Naive B cell (primary cell): ENCODE measurements at places on chromosomes 2 and 18.

DNA sequence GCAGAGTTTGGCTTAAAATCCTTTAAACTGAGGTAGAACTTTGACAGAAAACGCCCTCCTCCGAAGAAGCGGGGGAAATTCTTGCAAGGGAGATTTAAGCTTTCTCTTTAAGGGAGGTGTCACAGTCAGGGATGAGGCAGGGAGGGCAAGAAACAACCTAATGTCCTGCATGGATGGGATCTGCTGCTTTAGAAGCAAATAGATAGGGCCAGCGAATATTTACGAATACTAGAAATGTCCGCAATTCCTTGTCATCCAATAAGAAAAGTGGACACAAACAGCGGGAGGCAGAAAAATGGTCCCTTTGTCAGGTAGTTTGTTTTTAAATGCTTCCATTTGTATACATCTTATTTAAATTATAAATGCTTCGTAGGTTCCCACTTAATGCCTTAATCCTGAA, 12.0 kb downstream of the MEIS1 start:
- no peak for DNase-seq

DNA sequence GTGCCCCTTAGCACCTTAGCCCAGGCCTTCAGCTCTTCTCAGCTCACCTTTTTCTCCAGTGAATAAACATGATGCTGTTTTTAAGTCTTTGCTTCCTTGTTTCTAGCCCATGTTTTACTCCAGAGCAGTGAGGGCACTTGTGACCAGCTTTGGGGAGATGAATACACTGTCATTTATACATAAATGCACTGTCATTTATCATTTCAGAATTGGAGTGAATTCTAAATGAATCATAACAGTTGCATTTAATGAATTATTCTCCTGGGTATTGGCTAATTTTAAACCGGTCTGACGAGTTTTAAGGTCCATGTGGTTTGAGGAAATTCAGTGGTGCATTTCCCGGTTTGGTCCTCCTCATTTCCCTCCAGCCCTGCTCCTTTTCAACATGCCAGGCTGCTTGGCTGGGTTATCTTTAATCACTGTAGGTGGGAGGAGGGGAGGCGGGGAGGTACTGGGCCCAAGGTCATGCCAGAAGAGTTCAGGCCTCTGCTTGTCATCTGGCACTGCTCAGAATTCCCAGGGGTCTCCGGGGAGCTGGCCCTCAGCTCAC, 23.9 kb downstream of the PRKCE start:
- no peak for DNase-seq

GRCh38 chr2:158979772-158980171, 11.3 kb downstream of the TANC1 start:
- DNase-seq: no peak

DNA sequence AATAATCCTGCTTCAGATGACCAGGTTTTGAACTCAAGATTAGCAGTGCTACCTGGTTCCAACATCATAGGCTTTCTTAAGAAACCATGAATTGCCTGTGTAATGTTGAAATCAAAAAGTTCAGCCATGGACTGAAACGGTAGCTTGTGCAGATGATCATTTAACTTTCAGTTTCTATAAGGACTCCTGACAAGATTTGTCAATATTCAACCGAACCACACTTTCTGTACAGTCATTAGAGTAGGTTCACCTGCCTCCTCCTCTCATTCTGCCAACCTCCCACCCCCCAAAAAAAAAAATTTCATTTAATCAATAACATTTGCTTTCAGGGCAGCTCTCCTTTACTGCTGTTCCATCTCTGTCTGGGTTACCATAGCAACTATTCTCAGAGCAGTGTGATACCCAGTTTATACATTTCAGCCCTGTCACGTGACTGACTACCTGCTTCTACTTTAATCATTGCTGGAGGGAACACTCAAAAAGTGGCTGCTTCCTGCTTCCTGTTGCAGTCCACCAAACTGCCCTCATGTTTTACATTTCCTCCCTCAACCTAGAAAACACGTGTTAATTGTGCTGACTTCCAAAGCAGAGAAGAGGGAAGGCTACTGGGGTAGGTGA, 275.5 kb downstream of the SS18 start:
- DNase-seq: no peak

DNA sequence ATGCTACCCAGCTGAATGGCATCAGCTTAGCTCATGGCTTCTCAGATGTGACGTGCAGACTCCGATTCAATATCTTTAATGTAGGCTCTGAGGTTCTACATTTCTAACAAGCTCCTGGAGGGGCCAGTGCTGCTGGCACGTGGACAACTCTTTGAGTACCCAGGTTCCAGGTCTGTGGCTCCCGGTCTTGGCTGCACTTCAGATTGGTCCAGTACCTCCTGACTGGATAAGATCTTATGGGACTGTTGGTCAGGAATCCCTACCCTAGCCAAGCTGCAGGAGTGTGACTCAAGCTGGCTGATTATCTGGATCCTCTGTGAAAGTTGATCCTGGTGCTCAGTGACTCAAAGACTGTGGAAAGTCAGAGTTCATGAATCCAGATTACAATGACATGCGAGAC, 222.1 kb downstream of the ANKRD30B start:
- no peak for DNase-seq

DNA sequence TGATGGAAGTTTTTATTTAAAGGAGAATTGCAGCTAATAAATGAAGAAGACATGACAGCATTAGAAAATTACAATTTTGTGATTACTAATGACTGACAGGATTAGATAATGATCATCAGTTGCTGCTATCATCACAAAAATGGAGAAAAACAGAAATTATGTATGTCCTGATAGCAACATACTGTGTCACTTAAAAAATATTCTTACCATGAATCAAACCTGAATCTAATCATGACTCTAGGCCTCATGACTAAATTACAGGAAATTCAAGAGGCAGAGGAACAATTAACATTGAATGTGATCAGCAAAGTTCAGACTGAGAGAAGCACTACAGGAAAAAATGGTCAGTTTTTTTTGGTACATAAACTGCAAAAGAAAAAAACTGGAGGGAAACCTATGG, 147.8 kb downstream of the PMAIP1 start:
- DNase-seq: no peak

GRCh38 chr2:85243101-85244072, 84.4 kb downstream of the TGOLN2 start:
- DNase-seq: no peak

- DNase-seq: peak; percentile 73
These were observed 564.4 kb upstream of the LINC00305 start for GRCh38 chr18:64713284-64713683.

DNA sequence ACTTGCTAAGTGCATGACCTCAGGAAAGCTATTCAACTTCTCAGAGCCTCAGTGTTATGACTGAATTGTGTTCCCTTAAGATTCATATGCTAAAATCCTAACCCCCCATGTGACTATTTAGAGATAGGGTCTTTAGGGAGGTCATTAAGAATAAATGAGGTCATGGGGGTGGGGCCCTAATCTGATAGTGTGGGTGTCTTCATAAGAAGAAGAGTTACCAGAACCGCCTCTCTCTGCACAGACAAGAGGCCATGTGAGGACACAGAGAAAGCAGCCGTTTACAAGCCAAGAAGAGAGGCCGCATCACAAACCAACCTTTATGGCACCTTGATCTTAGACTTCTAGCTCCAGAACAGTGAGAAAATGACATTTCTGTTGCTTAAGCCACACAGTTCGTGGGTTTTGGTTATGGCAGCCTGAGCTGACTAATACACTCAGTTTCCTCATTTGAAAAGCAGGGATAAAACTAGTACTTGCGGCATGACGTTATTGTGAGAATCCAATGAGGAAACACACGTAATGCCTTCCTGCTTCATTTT, 9.9 kb downstream of the SH2D6 start:
- DNase-seq: no peak

DNA sequence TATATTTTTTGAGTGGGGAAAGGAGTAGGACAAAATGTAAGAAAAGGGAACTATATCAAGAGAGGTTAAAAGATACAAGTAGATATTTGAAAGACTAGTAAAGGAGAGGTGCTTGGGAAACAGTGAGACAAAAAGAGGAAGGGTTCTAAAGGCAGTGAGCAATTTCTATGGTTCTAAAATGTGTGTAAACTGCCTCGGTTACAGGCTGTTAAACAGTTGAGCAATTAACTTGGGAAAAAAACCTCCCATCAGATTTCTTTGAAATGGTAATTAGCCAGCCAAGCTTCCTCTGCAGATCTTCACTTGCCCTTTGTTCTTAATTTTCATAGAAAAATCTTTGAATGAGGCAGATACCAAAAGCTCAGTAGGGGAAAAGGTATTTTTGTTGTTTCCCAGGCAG, 238.7 kb upstream of the KCNH7 start:
- DNase-seq: no peak

DNA sequence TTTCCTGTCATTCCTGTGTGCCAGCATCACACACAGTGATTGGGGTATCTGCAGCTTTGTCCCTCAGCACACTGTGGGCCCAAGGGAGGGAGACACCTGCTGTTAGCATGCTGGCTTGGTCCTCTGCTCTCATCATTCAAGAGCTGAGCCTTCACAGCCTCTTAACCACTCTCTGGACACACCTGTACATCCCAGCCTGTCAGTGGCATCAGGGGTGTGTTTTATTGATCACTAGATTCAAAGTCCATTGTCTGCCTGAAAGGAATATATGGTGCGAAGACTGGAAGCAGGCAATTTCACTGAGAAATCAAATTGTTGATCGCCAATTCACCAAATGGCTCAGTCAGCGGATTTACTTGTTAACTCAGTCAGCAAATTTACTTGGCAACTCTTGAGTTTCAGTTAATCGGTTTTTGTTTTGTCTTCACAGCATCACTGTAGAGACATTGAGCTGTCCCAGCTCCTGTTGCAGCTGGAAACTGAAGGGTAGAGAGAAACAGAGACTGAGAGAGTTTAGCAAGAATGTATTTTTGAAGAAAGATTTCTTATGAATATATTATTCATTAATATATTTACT, 56.3 kb upstream of the TMEM200C start:
- DNase-seq: no peak

GRCh38 chr18:74329688-74330205, 14.1 kb downstream of the C18orf63 start:
- no peak for DNase-seq

GRCh38 chr2:236852977-236853374, 232.7 kb upstream of the COPS8 start:
- DNase-seq: no peak

DNA sequence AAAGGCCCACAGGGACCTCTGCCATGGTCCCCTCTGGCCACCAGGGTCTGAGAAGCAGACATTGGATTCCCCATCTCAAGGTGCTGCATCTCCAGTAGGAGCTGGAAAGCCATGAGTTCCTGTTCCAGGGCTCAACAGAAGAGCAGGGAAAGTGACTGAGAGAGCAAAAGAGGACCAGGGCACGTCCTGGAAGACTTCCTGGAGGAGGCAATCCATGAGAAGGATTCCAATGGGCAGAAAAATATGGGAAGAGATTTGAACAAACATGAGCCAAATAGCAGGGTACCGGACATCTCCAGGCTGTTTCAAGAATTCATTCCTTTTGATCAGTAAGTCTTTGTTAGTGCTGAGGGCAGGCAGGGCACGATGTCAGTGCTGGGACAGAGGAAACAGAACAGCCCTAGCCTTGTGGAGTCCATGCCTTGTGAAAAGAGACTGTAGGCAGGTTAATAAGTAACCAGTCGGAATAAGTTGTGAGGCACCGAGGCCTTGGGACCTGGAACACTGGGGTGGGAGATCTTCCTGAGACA, 72.8 kb upstream of the TWIST2 start:
- DNase-seq: no peak

DNA sequence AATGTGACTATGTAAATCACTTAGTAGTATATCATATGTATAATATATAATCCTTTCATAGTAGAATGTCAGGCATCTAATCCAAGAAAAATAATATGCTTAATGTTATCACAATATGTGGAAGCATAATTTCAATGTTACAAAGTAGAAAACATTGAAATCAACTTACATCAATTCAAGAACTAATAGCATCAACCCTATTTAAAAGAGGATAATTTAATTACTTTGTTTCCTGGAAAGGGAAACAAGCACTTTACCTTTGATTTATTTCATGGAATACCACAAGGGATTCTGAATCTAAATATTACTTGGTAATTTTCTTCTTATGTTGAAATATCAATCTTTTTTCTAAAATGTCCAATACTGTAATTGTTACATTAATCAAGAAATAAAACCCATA, 30.6 kb upstream of the SOCS6 start:
- no peak for DNase-seq

DNA sequence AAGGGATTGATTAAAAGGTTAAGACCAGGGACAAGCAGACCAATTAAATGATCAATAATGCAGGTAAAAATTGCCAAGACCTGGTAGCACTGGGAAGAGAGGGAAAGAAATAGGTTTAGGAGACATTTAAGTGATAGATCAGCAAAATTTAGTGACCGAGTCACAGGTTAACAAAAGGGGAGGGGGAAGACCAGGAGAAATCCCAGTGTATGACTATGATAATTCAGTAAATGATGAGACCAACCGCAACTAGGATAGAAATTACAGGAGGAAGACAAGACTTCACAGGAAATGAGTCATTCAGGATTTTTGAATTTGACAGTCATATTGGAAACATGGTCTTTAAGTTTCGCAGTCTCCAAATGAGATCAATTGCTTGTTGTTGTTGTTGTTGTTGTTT, 62.9 kb downstream of the COBLL1 start:
- no peak for DNase-seq

- DNase-seq: peak; percentile 8
These were observed 102.9 kb upstream of the SLC8A1 start for GRCh38 chr2:40554665-40555294.

DNA sequence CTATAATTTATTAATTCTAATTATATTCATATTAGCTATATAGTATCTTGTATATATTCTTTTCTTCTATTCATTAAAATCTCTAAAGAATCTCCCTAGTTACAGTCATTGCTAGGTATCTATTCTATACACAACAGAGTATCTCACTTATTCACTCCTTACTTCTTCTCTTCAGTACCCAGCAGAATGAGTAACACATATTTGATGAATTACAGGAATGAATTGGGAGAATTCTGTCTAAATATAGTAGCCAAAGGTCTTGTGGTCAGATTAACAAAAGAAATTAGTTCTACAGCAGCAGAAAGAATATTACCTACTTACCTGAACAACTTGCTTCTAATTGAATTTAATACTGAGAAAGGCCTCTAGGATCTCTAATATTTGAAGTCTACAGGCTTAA, 758.0 kb upstream of the ZEB2 start:
- DNase-seq: no peak

- no peak for DNase-seq
These were observed 82.9 kb downstream of the PLB1 start for GRCh38 chr2:28578774-28579173.

DNA sequence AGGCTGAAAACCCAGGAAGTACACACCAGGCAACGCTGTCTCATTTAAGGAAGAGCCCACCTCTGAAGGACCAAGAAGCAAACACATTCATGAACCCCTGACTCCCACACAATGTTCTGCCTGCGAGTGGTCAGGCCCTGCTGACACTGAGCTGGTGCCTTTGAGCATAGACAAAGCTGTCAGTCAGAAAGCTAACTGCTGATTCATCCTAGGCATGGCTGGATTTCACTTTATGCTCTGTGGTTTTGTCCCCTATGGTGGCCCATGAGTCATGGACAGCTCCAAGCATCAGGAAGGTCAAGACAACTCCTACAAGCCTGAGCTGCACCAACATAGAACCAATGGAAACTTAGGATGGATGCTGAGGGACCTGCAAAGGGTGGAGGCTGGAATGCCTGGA, 78.9 kb downstream of the UXS1 start:
- no peak for DNase-seq

GRCh38 chr2:39359453-39360038, 77.5 kb downstream of the MAP4K3 start:
- no peak for DNase-seq
